ENCODE measurements at places on chromosomes 5 and 9.

GRCh38 chr5:1315709-1316587 lies 21.1 kb upstream of the TERT start:
- DNase-seq: peak; percentile 84

GRCh38 chr5:157390133-157390532 lies 69.9 kb upstream of the NIPAL4 start:
- no peak for DNase-seq

- no peak for DNase-seq
These were observed 293.4 kb upstream of the IRX1 start for GRCh38 chr5:3302228-3302627.

GRCh38 chr5:155082401-155082800 lies 68.8 kb downstream of the KIF4B start:
- no peak for DNase-seq

GRCh38 chr5:160747559-160747958 lies 104.5 kb downstream of the ATP10B start:
- DNase-seq: no peak

Measured in mesenteric fat pad (tissue), 1 donor.